ENCODE measurements at places on chromosomes 5 and 9. TPM values are rescaled to one million over a fixed set of nuclear protein-coding genes. Genes with fewer than 3 reads are reported as not detected.
A peak's percentile ranks its signal among the peaks of the same experiment; 100 is the strongest.

DNA sequence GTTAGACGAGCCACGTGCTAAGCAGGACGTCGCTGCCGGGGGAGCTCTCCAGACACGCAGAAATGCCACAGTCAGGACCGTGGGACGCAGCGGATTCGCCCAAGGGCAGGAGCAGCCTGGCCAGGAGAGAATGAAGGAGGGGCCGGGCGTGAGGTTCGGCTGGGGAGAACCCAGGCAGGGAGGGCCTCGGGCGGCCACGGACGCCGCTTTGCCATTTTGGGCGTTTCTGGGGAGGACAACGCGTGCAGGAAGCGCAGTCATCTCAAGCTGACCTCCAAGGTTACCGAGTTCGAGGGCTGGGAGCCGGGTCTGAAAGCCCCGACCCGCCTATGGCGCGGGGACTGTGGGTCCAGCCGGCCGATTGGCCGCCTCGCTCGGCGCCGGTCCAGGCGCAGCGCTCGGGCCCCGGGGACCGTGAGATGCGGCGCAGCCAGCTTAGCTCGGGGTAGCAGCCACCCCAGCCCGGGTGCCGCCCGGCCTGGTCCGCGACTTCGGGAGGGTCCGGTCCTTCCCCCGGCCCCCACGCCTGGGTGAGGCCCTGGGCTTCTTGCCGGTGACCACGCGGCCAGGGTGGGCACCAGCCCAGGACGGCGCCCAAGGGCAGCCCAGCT, 760 bp upstream of the MAN1B1 start:
- no peak for DNase-seq

GRCh38 chr5:72179816-72180440, 72.7 kb downstream of the MAP1B start:
- no peak for DNase-seq

- no peak for DNase-seq
Observed at GRCh38 chr9:114811301-114811700, 5.5 kb upstream of the TNFSF15 start.

The PRRT1B gene
- 2.4 TPM for polyA plus RNA-seq

- no peak for DNase-seq
Observed at GRCh38 chr9:36315283-36315682, 57.0 kb upstream of the GNE start.

GRCh38 chr5:176548967-176549444, at the start of gene CDHR2:
Gene CDHR2, plus strand, starts transcription at chr5:176549342. Its CDS starts 16,011 bp downstream, at chr5:176565353.
- DNase-seq: no peak

DNA sequence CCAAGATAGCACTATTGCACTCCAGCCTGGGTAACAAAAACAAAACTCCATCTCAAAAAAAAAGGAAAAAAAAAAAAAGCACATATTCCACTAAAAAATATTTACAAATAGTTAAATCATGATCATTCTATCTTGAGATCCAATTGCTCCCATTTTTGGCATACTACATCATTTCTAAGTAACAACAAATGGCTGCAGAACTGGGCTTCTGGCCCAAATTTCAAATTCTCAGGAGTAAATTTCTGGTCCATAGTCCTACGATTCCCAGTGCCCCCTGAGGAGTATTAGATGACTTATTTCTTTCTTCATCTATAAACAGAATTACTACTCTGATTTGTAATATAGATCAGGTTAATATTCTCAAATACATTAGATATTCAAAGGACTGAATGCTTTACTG, 62.1 kb downstream of the CEMIP2 start:
- DNase-seq: no peak

- no peak for DNase-seq
Observed at GRCh38 chr9:38126730-38127129, 57.7 kb upstream of the SHB start.

The EHMT1 gene
- polyA plus RNA-seq: 81.3 TPM

DNA sequence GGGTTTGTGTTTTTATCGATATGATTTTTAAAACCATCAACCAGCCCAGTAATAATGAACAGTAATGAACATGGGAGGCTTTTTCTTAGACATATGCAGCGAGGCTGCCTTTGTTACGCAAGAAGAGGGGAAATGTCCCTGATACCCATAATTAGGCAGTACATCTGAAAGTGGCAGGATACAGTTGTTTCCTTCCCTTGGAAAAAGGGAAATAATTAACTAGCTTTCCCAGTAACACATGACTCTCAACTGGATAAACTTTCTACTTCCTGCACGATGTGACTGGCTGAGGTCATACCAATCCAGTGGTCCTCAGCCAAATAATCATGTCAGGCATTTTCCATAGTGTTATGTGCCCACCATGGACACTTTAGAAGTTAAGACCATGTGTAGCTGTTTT, 431.6 kb upstream of the C9orf72 start:
- DNase-seq: no peak

The PCDHGA4 gene
- polyA plus RNA-seq: 4.6 TPM

GRCh38 chr9:32716955-32717543, 66.3 kb upstream of the TMEM215 start:
- DNase-seq: no peak

DNA sequence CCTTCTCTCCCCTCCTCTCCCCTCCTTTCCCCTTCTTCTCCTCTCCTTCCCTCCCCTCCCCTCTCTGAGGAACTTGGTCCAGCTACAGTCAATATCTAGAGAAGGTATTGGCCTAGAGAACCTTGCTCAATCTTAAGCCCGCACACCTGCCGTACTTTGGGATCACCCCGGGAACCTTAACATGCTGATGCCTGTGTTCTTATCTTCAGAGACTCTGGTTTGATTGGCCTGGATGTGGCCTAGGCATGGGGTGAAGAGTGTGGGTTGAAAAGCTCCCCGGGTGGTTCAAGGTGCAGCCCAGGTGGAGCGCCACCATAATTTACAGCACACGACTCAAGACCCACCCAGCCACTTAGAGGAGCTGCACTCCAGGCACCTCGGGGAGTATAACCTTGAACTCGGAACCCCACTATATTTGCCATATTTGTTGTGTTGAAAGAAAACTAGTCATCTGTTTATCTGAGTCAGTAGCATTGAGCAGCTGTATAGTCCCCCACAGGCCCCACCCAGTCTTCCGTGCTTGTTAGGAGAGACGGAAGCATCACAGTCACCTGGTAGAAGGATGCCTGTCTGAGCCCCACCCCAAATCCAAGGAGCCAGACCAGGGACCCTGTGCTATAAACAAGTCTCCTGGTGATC, 14.4 kb upstream of the PHF19 start:
- no peak for DNase-seq

The MAMDC2 gene
- 7.0 TPM for polyA plus RNA-seq

The WDR38 gene
- polyA plus RNA-seq: 0.23 TPM

The RNF224 gene
- polyA plus RNA-seq: 3.1 TPM

GRCh38 chr5:78972654-78973428, 12.3 kb downstream of the ARSB start:
- peak; percentile 51 for DNase-seq

DNA sequence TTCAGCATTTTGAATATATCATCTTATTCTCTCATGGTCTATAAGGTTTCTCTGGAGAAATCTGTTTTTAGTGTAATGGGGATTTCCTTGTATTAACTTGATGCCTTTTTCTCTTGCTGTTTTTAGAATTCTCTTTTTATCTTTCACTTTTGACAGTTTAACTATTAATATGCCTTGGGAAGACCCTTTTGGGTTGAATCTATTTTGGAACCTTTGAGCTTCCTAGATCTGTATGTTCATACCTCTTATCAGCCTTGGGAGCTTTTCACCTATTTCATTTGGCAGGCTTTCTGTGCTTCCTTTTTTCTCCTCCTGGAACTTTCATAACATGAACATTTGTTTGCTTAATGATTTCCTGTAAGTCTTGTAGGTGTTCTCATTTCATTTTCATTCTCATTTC, 22.2 kb downstream of the RCL1 start:
- no peak for DNase-seq

The SLC6A18 gene
- polyA plus RNA-seq: not detected

The GARIN3 gene
- not detected for polyA plus RNA-seq

The FOXE1 gene
- not detected for polyA plus RNA-seq

The WHRN gene
- 8.8 TPM for polyA plus RNA-seq

DNA sequence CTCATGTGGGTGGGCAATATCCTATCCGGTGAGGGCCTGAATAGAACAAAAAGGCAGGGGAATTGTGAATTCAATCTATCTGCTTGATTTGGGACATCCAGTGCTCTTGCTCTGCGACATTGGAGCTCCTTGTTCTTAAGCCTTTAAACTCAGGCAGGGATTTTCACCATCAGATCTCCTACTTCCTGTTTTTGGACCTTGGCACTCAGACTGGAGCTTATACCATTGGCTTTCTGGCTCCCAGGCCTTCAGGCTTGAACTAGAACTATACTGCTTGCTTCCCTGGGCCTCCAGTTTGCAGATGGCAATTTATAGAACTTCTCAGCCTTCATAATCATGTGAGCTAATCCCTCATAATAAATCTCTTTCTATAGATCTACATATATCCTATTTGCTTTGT, 134.3 kb upstream of the CLINT1 start:
- DNase-seq: no peak

DNA sequence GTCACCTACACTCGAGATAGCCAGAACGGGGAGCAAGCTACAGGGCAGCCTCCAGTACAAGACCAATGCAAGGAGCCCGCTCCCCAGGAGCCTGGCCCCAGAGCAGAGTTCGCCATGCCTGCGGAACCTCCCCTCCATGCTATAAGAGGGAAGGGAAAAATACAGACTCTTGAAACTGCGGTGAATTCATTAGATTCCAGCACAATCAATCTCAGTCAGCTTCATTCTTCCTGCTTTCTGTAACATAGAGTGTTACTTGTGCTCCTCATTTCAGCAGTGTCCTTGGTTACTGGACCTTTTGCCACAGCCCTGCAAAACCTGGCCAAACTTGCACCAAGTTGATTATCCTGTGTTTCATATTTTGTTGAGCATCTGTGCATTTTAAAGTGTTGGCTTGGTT, 22.2 kb upstream of the CREBRF start:
- DNase-seq: no peak

The PLCXD3 gene
- 0.30 TPM for polyA plus RNA-seq

DNA sequence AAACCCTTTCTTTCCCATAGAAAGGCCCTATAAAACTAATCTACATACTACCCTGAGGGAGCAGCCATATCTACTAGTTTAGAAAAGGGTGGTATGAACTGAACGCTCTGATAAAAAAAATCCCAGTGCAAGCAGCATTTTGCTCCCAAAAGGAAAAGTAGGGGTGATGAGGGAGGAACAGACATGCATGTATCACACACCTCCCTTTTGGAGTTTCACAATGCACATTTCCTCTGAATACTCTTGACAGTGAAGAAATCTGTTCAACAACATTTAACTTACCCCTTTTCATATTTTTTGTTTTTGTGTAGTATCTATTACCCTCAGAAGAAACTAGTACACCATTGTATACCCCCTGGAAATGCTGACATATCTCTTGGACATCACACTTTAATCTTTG, 411.4 kb downstream of the MAT2B start:
- DNase-seq: no peak

- DNase-seq: no peak
Observed at GRCh38 chr5:77912721-77913120, 136.6 kb upstream of the TBCA start.
